ENCODE measurements at places on chromosomes 1 and 21.

GRCh38 chr1:5754817-5755551 is 237.2 kb downstream of the NPHP4 start:
- no peak for DNase-seq

GRCh38 chr1:115090540-115090939 is 1.2 kb upstream of the TSPAN2 start:
- DNase-seq, result no peak

GRCh38 chr1:223323491-223324484 is 40.2 kb downstream of the SUSD4 start:
- DNase-seq, result no peak

DNA sequence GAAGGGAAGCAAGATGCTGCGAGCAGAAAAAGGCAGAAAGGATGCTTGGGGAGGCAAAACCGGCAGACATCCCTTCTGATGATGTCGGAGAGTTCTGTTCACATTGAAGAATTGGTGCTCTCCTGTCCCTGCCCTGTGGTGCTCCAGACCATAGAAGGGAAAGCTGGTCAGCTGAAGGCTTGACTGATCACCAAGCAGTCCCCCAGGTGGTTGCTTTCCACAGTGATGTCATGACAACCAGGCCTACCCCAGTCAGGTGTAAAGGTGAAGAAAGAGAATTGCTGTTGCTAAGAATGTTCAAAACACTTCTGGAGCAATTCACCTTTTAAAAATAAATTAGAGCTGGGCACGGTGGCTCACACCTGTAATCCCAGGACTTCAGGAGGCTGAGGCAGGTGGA is 59.5 kb downstream of the OPTC start:
- no peak for DNase-seq

GRCh38 chr21:44918581-44919033 is 2.1 kb downstream of the ITGB2 start:
- DNase-seq, result no peak

GRCh38 chr1:99992760-99993467 is 23.1 kb downstream of the SLC35A3 start:
- peak; percentile 47 for DNase-seq

DNA sequence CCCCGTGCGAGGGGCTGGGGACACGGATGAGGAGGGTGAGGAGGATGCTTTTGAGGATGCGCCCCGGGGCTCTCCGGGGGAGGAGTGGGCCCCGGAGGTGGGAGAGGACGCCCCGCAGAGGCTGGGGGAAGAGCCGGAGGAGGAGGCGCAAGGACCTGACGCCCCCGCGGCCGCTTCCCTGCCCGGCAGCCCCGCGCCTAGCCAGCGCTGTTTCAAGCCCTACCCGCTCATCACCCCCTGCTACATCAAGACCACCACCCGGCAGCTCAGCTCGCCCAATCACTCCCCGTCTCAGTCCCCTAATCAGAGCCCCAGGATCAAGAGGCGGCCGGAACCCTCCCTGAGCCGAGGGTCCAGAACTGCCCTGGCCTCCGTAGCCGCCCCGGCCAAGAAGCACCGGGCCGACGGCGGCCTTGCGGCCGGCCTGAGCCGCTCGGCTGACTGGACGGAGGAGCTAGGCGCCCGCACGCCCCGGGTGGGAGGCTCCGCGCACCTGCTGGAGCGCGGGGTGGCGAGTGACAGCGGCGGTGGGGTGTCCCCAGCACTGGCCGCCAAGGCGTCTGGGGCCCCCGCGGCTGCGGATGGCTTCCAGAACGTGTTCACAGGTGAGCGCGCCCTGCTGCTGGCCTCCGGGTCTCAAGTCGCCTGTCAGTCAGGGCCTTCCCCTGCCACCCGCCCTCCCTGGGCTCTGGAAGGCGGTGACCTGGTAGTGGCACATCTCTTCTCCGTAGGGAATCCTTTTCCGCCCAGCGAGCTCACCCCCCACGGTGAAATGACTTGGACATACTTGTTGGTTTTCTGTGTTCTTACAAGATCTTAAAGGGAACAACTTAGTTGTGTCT is 1.7 kb downstream of the FMN2 start:
- DNase-seq, result no peak

DNA sequence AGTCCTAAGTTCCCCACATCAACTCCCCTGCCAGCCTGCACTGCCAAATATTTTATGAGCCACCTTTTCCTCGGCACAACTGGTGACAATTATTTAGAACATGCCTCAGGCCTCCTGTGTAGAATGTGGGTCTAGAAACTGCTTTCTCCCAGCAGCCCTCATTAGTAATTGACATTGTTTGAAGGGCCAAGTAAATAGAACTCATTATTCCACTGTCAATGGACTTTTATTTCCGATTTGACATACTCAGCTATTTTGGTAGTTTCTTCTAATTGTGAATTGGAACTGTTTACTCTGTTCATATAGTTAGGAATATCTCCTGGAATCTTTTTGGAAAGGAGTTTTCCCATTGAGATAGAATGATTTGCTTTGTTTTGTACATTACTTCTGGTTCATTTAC is 168.8 kb upstream of the L1TD1 start:
- no peak for DNase-seq

DNA sequence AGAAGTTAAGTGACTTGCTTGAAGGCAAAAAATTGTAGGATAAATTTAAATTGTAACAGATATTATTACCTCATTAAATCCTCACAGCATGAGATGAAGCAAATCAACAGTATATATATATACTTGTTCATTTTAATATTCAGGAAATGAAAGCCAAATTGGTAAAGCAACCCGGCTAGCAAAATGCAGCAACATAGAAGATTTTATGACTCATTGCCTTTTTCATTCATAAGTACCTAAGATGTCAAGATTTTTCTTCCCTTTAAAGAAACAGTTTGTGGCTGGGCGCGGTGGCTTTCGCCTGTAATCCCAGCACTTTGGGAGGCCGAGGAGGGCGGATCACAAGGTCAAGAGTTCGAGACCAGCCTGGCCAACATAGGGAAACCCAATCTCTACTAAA is 190.5 kb upstream of the NRIP1 start:
- DNase-seq, result peak; percentile 26

DNA sequence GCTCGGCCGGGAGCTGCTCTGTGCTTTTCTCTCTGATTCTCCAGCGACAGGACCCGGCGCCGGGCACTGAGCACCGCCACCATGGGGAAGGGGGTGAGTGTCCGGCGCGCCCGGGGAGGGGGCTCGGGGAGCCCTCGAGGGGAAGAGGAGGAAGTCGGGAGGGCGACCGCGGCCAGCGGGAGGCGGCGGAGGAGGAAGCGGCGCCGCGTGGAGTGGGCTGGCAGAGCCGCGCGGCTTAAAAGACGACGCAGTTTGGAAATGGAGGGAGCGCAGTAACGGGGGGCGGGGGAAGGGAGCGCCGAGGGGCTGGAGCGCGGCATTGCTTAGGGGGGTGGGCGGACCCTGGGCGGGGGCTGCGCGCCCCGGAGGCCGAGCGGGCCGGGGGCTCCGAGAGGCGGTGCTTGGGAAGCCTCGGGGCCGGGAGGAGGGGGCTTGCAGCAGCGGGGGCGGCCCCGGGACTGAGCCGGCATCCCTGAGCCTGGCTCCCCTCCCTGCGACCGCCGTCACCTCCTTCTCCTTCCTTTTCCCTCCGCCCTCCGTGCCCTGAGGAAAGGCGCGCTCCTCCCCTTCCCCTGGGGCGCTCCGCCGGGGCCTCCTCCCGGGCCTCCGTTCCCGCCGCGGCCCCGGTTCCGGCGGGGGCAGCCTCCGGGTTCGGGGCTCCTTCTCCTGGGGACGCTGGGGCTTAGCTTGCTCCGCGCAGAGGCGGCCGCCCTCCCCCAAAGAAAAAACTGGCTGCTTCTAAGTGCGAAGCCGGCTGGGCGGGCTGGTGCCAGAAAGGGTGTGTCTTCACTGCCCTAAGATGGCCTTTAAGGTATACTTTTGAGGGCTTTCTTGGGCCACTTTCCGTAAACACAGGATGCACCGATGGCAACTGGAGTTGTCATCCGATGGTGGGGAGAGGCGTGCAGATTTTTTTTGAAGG is 648 bp downstream of the ATP1A1 start:
- peak; percentile 67 for DNase-seq

DNA sequence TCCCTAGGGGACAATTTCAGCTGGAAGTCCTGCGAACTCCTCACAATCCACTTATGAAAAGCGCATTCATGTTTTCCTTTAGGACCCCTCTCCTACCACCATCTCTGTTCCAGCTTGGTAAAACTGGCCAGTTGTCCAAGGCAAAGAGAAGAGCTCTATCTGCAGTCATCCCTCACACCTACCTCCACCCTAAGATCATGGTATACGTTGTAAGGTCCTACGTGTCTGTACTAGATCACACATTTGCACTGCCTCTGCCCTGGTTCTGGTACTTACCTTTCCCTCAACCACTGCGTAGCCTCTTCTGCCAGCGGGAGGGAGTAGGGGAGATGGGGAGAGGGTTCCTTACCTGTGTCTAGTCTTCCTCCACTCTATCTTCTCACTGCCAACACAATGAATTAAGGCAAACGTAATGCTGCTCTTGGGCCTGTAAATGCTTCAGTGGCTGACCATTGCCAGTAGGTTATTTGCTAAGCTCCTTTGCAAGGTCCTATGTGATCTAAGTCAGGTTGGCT is 739 bp upstream of the NUP133 start:
- DNase-seq, result peak; percentile 10

- peak; percentile 52 for DNase-seq
Measured at GRCh38 chr1:5915587-5916571, 76.3 kb downstream of the NPHP4 start.

GRCh38 chr1:224616756-224617409 is 766 bp downstream of the CNIH3 start:
- DNase-seq, result no peak

GRCh38 chr1:233055879-233056641 is 105.6 kb downstream of the NTPCR start:
- no peak for DNase-seq

DNA sequence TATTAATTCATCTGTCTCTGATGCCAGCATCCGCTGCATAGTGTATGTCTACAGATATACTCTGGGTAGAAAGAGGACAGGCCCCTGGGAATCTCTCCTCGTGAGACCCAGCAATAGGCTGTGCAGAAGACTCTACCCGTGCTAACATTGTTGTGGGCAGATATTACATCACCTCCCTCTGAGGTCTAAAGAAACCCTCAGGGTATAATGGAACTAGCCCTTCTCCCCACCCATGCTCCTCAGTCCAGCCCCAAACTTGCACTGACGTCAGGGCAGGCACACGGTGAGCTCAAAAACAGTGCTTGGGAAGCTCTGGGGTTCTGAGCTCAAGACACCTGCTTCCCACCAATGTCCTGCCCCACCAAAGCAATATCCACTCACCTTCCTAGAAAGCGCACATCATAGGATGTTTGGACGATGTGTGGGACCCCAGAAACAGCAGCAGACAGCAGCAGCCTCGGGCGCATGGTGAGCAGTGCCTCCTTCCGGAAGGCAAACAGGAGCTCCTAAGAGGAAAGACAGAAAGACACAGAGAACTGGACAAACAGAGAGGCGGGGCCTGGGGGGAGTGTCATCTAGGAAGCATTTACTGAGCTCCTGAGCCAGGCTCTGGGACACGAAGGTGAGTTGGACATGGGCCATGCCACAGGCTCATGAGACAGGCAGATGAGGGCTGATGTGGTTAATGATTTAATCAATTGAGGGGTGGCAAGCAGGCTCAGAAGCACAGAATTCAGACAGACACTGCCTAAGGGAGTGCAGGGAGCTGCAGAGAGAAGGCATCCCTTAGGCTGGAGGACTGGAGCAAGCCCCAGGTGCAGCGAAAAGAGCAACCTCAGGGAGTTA is 4.8 kb downstream of the OVGP1 start:
- peak; percentile 74 for DNase-seq

- DNase-seq, result no peak
Measured at GRCh38 chr1:53462769-53463501, 3.7 kb downstream of the DMRTB1 start.

DNA sequence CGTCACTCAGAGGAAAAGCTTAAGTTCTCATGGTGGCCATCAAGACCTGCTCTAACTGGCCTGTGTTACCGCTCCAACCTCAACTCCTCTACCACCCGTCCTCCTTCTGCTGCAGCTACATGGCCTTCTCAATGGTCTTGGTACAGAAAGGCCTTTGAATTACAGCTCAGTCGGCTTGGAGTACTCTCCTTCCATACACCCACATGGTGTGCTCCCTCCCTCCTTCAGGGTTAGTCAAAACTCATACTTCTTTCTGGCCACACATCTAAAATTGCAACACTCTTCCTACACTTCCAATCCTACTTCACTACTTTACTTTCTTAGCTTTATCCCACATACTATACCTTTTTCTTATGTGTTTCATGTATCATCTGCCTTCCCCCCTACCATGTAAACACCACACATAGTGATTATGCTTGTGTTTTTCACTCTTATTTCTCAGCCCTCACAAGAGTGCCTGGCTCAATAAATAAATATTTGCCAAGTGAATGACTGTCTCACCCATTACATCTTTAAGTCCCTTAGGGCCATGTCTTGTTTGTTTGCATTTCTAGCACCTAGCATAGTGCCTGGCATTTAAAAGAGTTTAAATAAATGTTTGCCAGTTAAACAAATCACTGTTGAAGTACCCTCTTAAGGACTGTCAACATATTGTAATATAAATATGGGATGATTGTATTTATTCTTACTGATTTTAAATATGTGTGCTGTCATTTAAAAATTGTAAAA is 37.6 kb upstream of the HMCN1 start:
- DNase-seq, result no peak

DNA sequence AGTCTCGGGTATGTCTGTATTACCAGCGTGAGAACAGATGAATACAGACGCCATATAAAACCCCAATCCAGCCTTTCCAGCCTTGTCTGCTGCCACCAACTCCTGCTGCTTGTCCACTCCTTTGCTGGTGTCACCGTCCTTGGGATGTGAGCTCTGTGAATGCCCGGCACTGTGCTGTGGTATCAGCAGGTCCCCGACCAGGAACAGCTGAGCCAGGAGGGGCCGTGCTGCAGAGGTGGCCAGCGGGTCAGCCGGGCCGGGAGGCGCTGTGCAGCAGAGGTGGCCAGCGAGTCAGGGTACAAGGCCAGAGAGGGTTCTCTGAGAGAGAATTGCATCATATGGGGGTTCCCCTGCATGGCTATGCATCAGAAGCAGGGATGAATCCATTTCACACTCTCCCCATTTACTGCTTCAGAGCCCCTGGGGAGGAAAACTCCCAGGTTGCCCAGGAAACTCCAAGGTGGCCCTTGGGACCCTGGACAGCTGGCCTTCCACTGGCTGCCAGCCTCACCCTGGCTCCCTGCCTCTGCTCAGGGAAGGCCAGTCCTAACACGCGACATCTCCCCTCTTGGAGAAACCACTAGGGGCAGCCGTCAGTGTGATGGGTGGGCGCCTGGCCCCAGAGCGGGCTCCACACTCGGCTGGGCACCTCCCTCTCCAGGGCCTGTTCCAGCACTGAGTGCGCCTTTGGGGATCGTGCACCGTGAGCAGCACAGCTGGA is 122.4 kb upstream of the COL6A1 start:
- DNase-seq, result no peak

Data from epithelial cell of esophagus (primary cell).